ENCODE measurements at places on chromosomes 4 and X.

DNA sequence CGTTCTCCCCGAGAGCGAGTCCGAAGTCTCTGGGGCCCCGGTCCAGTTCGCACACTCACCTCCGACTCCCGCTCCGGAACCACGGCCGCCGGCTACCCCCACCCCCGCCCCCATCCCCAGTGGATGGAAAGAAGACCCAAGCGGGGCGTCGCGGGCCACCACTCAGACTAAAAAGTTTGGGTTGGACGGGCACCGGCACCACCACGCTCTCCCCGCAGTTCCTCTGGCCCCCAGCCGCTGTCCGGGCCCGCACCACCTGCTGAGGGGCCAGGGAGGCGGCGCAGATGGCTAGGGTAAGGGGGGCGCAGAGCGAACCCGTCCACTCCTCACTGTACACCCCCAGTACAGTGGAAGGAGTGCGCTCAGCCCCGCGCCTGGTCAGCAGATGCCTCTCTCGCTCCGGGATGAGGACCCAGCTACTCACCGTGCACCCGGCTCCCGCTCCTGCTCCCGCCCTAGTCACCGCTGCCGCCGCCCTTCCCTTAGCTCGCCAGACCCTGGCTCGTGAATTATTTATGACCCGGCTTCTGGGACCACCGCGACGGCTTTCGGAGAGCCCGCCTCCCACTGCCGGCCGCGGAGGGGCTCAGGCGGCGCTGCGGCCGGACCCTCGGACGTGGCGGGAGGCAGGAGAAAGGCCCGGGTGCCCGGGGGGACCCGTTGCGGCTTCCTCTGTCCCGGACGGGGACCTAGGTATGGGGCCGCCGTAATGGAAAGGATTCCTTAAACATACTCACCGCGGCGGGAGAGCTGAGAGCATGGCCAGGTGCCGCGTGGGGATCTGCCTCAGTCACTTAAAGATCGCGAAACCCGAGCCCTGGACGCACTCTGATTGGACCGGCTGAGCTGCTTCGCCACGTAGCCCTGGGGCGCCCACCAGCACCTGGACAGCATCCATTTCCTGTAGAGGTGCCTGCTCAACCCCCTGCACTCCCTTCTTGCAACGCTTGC, at the start of gene PROM1:
PROM1 (minus strand) TSS at position 783 of the 951 bp plus-strand sequence. CDS start 8,117 bp downstream, outside the sequence.
- no peak for DNase-seq

- DNase-seq: no peak
Measured at GRCh38 chr4:57154191-57154590, 44.0 kb upstream of the IGFBP7 start.

DNA sequence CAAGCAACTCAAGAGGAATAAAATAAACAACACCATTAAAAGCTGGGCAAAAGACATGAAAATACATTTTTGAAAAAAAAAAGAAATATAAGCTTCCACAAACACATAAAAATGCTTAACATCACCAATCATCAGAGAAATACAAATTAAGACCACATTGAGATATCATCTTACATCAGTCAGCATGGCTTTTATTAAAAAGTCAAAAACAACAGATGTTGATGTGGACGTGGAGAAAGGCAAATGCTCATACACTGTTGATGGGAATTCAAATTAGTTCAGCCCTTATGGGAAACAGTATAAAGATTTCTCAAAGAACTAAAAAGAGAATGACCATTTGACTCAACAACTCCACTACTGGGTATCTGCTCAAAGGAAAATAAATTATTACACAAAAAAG, 59.6 kb downstream of the STK32B start:
- no peak for DNase-seq

DNA sequence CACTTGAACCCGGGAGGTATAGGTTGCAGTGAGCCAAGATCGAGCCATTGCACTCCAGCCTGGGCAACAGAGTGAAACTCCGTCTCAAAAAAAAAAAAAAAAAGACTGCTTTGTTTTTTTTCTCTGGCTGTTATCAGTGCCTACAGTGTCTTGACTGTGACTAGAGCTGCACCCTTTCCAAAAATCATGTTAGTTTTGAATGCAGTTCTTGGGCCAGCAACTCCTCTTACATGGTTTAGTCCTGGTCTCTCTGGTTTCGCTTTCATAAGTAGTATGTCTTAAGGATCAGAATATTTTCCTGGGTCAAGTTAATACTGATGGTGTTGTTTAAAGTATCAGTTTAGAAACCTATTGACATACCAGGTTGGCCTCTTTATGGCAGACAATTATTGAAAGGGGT, 34.2 kb upstream of the NALF2 start:
- DNase-seq: no peak

- DNase-seq: no peak
Measured at GRCh38 chr4:89829470-89830138, 7.4 kb downstream of the SNCA start.

DNA sequence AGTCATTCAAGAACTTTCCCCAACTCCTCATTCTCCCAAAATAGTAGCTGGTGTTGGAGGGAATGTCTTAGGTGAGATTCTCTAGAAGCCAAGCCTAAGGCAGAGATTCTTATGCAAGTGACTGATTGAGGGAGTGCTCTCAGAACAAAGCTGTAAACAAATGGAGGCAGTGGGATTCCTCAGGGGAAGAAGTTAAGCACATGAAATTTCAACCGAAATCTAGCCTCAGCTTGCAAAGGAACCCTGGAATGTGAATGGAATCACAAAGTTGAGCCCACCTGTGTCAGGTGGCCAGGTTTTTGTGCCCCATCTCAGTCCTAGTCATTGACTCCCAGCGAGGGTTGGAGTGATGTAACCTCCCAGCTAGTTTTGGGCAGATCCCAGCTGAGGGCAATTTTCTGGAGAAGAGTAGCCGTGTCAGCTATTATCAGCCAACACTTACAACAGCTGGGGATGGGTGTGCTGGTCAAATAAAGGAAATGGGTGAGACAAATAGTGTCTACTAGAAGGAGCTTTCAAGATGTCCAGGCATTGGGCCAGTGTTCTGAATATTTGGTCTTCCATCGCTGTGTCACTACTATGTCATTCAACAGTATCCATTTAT, 29.7 kb upstream of the FGF2 start:
- DNase-seq: no peak

DNA sequence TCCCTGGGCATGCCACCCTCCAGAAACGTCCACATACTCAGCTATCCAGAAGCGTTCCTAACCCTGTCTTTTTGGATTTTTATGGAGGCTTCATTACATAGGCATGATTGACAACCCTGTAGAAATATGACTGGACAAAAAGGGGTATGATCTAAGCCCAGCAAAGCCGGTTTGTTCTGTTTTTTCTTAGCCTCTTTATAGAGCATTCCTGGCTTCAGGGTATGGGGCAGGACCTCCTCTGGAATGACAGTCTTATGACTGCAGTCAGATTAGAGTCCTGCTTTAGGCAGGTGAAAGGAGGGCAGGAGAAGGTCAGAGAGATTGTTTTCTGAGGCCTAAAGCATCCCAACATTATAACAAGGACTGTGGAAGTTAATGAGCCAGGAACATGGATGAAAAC, 137.4 kb downstream of the DCLK2 start:
- DNase-seq: no peak

DNA sequence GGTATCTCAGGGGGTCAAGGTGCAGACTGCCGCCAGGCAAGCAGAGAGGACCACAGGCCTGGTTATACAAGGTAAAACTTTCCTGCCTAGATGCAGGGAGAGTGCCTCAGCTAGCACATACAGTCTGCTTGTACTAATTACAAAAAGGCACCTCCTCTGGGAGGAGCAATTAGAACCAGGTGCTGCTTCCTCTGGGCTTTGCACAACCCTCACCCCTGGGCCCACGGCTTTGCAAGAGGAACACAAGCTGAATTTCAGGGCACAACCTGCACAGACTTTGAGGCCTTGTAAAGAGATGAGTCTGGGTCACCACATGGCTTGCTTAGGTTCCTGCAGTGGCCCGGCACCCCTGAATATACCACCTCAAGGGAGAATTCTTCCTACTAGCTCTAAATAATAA, 9.2 kb upstream of the CITED1 start:
- DNase-seq: no peak

DNA sequence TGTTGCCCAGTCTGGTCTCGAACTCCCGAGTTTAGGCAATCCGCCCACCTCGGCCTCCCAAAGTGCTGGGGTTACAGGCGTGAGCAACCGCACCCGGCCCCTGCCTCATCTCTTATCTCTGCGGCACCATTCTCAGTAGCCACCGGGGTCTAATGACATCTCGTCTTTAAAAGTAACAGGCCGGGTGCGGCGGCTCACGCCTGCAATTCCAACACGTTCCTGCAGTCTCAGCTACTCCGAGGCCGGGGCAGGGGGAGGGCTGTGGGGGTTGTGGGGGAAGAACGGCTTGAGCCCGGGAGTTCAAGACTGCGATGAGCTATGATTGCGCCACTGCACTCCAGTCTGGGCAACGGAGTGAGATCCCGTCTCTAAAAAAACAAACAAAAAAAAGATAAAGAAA, 28.8 kb downstream of the ING2 start:
- DNase-seq: no peak

DNA sequence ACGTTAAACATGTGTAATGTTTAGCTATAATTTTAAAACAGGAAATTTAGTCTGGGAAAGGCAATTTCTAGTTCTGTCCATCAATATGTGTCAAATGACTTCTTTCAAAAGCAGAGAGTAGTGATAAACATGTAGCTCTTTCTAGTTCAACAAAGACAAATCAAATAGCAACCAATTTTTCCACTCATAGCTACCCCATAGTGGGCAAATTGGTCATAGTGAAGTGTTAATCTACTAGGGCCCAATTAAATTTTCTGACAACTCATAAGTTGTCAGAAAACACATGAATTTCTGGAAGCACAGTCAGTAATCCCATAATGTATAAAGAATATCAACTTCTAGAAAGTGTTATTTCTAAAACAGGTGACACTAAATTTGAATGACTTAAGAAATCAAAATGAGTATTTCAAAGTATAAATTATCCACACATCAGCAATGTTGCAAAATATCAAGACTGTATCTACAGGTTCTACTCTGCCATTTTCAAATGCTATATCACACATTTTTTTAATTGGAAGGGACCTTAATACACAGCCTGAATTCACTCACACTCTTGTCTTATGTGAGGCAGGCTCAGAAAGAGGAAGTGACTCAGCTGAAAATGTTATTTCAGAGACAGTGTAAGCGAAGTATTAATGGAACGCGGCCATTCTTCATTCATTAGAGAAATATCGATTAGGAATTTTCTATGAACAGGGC, 7.7 kb downstream of the OCIAD2 start:
- no peak for DNase-seq

- DNase-seq: no peak
Measured at GRCh38 chrX:121333942-121334341, 286.5 kb downstream of the GLUD2 start.

- no peak for DNase-seq
Measured at GRCh38 chr4:83046693-83047473, 11.9 kb downstream of the COPS4 start.

GRCh38 chrX:46737462-46737861, 21.5 kb downstream of the SLC9A7 start:
- no peak for DNase-seq

GRCh38 chr4:77582711-77583110, 22.9 kb upstream of the CXCL13 start:
- no peak for DNase-seq
